ENCODE measurements at places on chromosomes 12 and 14. TPM values are rescaled to one million over a fixed set of nuclear protein-coding genes. Genes with fewer than 3 reads are reported as not detected.

Gene CCDC196
- total RNA-seq = not detected

Gene TPPP2
- not detected for total RNA-seq

GRCh38 chr12:9673404-9674225 lies 4.1 kb downstream of the CLEC2D start:
- no peaks in the 10 kb centered on the region for H3K27me3 ChIP-seq
- H3K27ac ChIP-seq = peak overlapping the region; percentile 72
- H3K4me1 ChIP-seq = peaks cover 29% of the 10 kb centered on the region
- DNase-seq = peak; percentile 79

DNA sequence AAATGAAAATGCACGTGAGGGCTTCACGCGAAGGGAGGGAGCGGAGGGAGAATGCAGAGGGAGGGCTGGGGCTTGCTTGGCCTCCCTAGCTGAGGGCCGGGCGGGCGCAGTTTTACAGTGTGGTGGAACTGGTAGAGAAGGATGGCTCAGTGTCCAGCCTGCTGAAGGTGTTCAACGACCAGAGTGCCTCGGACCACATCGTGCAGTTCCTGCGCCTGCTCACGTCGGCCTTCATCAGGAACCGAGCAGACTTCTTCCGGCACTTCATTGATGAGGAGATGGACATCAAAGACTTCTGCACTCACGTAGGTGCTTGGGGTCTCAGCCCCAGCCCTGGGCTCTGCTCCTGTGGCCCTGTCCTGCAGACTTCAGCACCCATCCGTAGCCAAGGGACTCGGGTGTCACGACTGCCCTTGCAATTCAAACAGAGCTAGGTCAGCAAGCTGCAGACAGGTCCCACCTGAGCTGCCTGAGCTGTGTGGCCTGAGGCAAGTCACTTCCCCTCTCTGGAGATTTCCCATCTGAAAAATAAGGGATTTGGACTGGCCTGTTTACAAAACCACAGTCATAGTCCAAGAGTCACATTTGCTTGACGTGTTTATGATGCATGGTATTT lies 18.4 kb downstream of the OTUB2 start:
- no peak overlapping the region for H3K27ac ChIP-seq
- H3K36me3 ChIP-seq = peaks cover 32% of the 10 kb centered on the region
- no peak overlapping the region for H3K4me3 ChIP-seq
- no peak for DNase-seq
- H3K27me3 ChIP-seq = no peaks in the 10 kb centered on the region
- no peaks in the 10 kb centered on the region for H3K4me1 ChIP-seq
